Esophagus muscularis mucosa (tissue), 4 donors: ENCODE measurements at places on chromosomes 7 and 10. TPM values are rescaled to one million over a fixed set of nuclear protein-coding genes. Genes with fewer than 3 reads are reported as not detected.

TRIM73 gene
- 0.69 TPM for total RNA-seq

DNA sequence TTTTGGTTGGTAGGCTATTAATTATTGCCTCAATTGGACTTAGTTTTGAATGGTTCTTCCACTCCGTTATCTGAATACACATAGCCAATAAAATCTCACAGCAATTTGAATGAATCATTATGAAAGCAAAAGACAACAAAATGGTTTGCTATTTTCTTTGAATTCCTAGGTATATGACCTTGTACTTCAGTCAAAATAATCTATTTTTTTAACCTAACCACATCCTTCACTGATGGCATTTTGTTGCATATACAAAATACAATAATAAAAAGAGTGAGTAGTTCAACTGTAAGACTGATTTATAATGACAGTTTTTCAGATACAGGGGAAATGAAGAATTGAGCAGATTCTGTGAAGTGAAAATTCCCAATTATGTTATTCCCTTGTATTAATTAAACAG, 433.1 kb downstream of the HTR7 start:
- no peaks in the 10 kb centered on the region for H3K27me3 ChIP-seq
- no peak overlapping the region for H3K27ac ChIP-seq
- H3K4me3 ChIP-seq: no peak overlapping the region
- no peaks in the 10 kb centered on the region for H3K4me1 ChIP-seq

DNA sequence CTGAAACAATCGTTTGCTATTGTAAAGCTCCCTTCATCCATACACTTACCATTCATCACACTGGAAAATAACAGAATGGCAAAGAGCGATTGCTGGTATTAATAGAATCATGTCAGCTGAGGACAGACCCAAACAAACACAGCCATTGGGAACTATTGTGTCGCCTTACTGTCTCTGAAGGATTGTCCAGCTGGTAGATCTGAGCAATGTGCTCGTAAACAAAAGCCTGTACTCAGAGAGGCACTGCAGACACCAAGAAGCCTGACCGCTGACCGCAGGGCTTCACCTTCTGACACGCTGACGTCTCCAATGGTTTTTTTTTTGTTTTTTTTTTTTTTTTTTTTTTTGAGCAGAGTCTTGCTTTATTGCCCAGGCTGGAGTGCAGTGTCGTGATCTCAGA, 151.0 kb upstream of the FRMD4A start:
- no peaks in the 10 kb centered on the region for H3K27me3 ChIP-seq
- peak overlapping the region; percentile 1 for H3K27ac ChIP-seq
- no peak overlapping the region for H3K4me3 ChIP-seq
- DNase-seq: no peak
- H3K36me3 ChIP-seq: no peaks in the 10 kb centered on the region
- no peaks in the 10 kb centered on the region for H3K4me1 ChIP-seq

DNA sequence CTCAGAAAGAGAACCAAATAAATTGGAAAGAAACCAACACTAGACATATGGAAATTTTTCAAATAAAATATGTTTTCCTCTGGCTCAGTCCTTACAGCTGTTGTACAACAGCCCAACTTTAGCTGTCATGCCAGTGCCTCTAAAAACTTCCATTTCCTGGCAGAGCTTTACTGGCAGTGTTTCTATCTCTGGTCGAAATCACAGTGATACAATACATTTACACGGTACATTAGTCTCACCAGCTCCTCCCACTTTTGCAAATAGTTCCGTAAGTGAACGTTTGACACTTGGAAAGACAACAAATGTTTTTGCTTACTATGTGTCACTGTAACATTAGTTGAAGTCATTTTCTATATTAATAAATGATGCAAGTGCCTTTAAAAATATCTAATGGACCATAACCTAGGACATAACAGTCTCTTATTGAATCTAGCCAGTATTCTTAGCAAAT, 29.8 kb downstream of the BCAP29 start:
- H3K27me3 ChIP-seq: no peaks in the 10 kb centered on the region
- H3K27ac ChIP-seq: no peak overlapping the region
- H3K4me3 ChIP-seq: no peak overlapping the region
- H3K36me3 ChIP-seq: peaks cover 10% of the 10 kb centered on the region

GRCh38 chr10:117204316-117204715, 7.0 kb downstream of the KCNK18 start:
- H3K4me3 ChIP-seq: no peak overlapping the region
- H3K36me3 ChIP-seq: no peaks in the 10 kb centered on the region
- no peaks in the 10 kb centered on the region for H3K27me3 ChIP-seq
- no peak for DNase-seq
- H3K27ac ChIP-seq: no peak overlapping the region
- no peaks in the 10 kb centered on the region for H3K4me1 ChIP-seq

VAX1 gene
- total RNA-seq: not detected

DNA sequence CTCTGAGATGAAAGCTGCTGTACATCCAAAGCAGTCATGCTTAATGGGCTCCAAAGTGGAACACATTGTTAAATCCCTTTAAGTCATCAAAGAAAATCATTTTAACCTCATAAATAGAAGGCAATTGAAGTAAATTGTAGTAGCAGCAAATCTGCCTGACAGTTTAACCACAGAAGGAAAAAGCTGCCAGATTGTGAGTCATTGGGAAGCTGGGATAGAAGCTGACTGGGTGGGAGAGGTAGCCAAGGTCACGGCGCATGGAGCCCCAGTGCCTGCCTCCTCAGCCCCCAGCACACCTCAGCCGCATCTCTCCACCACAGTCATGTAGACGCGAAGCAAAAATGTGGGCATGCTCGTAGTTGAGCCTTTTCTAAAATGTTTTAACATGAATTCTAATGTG, 44.0 kb downstream of the TARP start:
- no peaks in the 10 kb centered on the region for H3K27me3 ChIP-seq
- no peak overlapping the region for H3K27ac ChIP-seq

GRCh38 chr7:15685358-15686294, 857 bp downstream of the MEOX2 start:
- H3K27ac ChIP-seq: peak overlapping the region; percentile 89
- H3K4me1 ChIP-seq: peaks cover 22% of the 10 kb centered on the region
- H3K4me3 ChIP-seq: peak overlapping the region; percentile 73
- DNase-seq: no peak

FASTK gene
- 63.0 TPM for total RNA-seq

GRCh38 chr10:125769175-125769574, 6.4 kb downstream of the MMP21 start:
- H3K4me1 ChIP-seq: peaks cover 4% of the 10 kb centered on the region
- DNase-seq: no peak
- no peaks in the 10 kb centered on the region for H3K27me3 ChIP-seq
- peak overlapping the region; percentile 60 for H3K27ac ChIP-seq
- H3K4me3 ChIP-seq: no peak overlapping the region

- DNase-seq: no peak
- no peak overlapping the region for H3K4me3 ChIP-seq
- no peak overlapping the region for H3K27ac ChIP-seq
- H3K4me1 ChIP-seq: no peaks in the 10 kb centered on the region
- H3K36me3 ChIP-seq: no peaks in the 10 kb centered on the region
- H3K27me3 ChIP-seq: no peaks in the 10 kb centered on the region
These were observed 405.0 kb upstream of the LRRN3 start for GRCh38 chr7:110685899-110686298.

NUDT13 gene
- total RNA-seq: 2.1 TPM

DNA sequence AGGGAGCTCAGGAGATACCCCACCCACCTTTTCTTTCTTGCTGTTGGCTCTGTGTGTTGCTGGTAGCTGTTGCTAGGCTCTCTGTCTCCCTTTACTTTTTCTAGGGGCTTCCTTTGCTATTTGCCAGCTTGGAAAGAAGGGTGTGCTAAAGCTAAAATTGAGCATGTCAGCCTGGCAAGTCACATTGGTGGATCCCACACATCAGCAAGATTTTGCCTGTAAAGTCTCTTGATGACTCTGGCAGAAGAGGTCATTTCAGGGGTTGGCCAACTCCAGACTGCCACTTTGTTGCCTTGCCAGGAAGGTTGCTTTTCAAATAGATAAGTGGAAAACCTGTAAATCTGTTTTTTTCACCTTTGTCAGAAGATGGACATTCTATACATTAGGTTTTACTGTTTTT, 9.9 kb downstream of the CCNY start:
- H3K36me3 ChIP-seq: no peaks in the 10 kb centered on the region
- H3K4me3 ChIP-seq: no peak overlapping the region
- H3K27ac ChIP-seq: no peak overlapping the region
- DNase-seq: no peak
- no peaks in the 10 kb centered on the region for H3K27me3 ChIP-seq
- peaks cover 67% of the 10 kb centered on the region for H3K4me1 ChIP-seq

UPK3B gene
- 0.75 TPM for total RNA-seq

GRCh38 chr10:122204691-122205489, 66.2 kb upstream of the BTBD16 start:
- peaks cover 27% of the 10 kb centered on the region for H3K36me3 ChIP-seq
- DNase-seq: no peak
- no peaks in the 10 kb centered on the region for H3K27me3 ChIP-seq
- peak overlapping the region; percentile 7 for H3K27ac ChIP-seq
- H3K4me3 ChIP-seq: no peak overlapping the region
- peaks cover 23% of the 10 kb centered on the region for H3K4me1 ChIP-seq

DNA sequence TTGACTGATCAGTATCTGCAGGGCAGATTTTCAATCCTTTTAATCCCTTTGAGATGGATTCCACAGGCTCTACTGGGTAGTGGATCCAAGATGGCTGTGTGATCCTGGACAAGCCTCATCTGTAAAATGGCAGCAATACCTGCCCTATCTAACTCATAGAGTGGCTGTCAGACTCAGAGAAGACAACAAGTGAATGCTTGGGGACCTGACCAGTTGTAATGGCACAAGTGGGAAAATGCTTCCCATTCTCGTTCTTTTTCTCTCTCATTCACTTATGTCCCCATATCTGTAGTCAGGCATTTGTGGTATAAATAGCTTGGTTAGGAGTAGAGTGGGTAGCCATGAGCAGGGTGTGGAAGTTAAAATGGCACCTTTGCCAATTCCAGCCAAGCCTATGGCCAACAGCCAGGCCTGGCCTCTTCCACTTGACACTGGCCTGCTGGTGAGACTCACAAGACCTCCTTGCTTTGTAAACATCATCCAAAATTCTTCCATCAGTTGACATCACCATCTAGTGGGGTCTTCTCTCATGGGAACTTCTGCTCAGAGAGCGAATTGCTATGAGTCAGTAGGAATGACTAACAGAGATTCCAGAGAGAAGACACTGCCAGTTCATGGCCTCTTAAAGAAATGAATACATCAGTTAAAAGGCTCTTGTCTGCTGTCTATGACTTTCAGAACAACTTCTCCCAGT, 150.1 kb downstream of the PLPP4 start:
- H3K4me1 ChIP-seq: no peaks in the 10 kb centered on the region
- DNase-seq: peak; percentile 64
- H3K27me3 ChIP-seq: no peaks in the 10 kb centered on the region
- no peak overlapping the region for H3K27ac ChIP-seq

- peaks cover 14% of the 10 kb centered on the region for H3K4me1 ChIP-seq
- peaks cover 26% of the 10 kb centered on the region for H3K27me3 ChIP-seq
These were observed 1.3 kb downstream of the BHLHA15 start for GRCh38 chr7:98212532-98213041.

- H3K4me3 ChIP-seq: no peak overlapping the region
- H3K4me1 ChIP-seq: no peaks in the 10 kb centered on the region
- H3K27me3 ChIP-seq: no peaks in the 10 kb centered on the region
- DNase-seq: no peak
- no peaks in the 10 kb centered on the region for H3K36me3 ChIP-seq
These were observed 104.3 kb downstream of the CUL2 start for GRCh38 chr10:34985823-34986222.

- peaks cover 12% of the 10 kb centered on the region for H3K36me3 ChIP-seq
- H3K4me3 ChIP-seq: no peak overlapping the region
- H3K4me1 ChIP-seq: peaks cover 29% of the 10 kb centered on the region
- H3K27me3 ChIP-seq: no peaks in the 10 kb centered on the region
- DNase-seq: no peak
- no peak overlapping the region for H3K27ac ChIP-seq
These were observed 2.5 kb downstream of the LSM8 start for GRCh38 chr7:118186501-118186900.

ZFYVE27 gene
- 16.3 TPM for total RNA-seq

- H3K27me3 ChIP-seq: peaks cover 4% of the 10 kb centered on the region
- no peak overlapping the region for H3K27ac ChIP-seq
- H3K4me1 ChIP-seq: no peaks in the 10 kb centered on the region
- H3K4me3 ChIP-seq: no peak overlapping the region
These were observed 137.5 kb upstream of the MGMT start for GRCh38 chr10:129329385-129330055.

- no peak overlapping the region for H3K27ac ChIP-seq
- H3K4me1 ChIP-seq: peaks cover 8% of the 10 kb centered on the region
- H3K27me3 ChIP-seq: no peaks in the 10 kb centered on the region
These were observed 139.3 kb upstream of the ODAD2 start for GRCh38 chr10:28137907-28138880.

SH2D4B gene
- total RNA-seq: not detected

DNA sequence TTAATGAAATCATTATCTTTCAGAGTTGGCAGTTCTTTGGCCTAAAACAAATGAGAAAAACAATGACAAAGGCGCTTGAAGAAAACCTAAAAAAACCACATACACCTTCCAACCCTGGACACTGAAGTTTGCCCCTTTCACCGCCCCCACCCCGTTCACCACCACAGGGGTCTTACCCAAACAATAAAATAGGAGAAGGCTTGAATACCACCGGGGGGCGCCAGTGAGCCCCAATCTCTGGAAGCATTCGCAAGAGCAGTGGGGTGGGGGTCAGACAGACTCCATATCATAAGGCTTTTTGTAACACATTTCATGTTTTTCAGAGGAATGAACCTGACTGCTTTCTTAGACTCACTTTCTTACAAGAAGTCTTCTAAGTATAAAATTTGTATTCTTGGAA, 163.6 kb downstream of the PIP4K2A start:
- H3K27ac ChIP-seq: no peak overlapping the region
- no peaks in the 10 kb centered on the region for H3K4me1 ChIP-seq
- H3K4me3 ChIP-seq: no peak overlapping the region
- DNase-seq: no peak
- peaks cover 27% of the 10 kb centered on the region for H3K36me3 ChIP-seq
- no peaks in the 10 kb centered on the region for H3K27me3 ChIP-seq

- no peak overlapping the region for H3K27ac ChIP-seq
- H3K4me1 ChIP-seq: peaks cover 6% of the 10 kb centered on the region
- no peaks in the 10 kb centered on the region for H3K27me3 ChIP-seq
- no peaks in the 10 kb centered on the region for H3K36me3 ChIP-seq
- H3K4me3 ChIP-seq: no peak overlapping the region
These were observed 52.5 kb upstream of the GRB10 start for GRCh38 chr7:50835156-50835555.

ETV1 gene
- 7.1 TPM for total RNA-seq

GRCh38 chr7:112012242-112012641, 194.0 kb downstream of the DOCK4 start:
- no peak overlapping the region for H3K4me3 ChIP-seq
- H3K36me3 ChIP-seq: no peaks in the 10 kb centered on the region
- no peak for DNase-seq
- peaks cover 10% of the 10 kb centered on the region for H3K4me1 ChIP-seq
- no peak overlapping the region for H3K27ac ChIP-seq
- H3K27me3 ChIP-seq: no peaks in the 10 kb centered on the region

CASP7 gene
- 15.7 TPM for total RNA-seq
